Smooth muscle cell of the brain vasculature (primary cell): ENCODE measurements at places on chromosomes 12 and 14.

GRCh38 chr14:77923131-77923936, 123.4 kb downstream of the ADCK1 start:
- no peak for DNase-seq

DNA sequence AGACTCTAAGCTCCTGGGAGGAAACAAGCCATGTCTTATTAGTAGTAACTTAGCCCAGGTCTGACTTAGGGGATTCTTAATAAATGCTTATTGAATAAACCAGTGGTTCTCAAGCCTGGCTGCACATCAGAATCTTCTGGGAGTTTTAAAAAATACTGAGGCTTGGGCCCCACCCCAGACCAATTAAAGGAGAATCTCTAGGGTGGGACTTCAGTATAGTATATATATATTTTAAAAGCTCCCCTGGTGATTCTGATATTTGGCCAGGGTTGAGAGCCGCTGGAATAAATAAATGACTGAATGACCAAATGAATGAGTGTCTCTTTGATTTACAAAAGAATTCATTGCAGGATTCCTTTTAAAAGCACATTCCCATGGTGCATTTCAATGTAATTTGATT, 151.5 kb upstream of the GSC start:
- no peak for DNase-seq

GRCh38 chr14:50371546-50371945, 25.1 kb downstream of the CDKL1 start:
- no peak for DNase-seq

DNA sequence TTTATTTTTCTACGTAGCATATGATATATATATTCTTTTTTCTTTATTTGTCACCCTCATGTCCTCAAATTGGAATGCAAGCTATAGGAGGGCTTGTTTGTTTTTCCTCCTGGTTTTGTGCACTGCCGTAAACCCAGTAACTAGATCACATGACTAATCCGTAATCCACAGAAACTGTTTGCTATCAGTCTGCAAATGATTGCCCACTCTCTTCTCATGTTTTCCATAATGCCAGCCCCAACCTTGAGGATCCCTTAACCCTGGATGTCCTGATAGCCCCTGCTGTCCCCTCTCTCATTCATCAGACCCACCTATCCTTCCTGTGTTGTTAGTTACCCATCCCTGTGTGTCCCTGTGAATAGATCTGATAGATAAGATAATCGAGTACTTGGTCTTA, 94.0 kb downstream of the TSPAN9 start:
- DNase-seq: no peak

- no peak for DNase-seq
Measured at GRCh38 chr12:54033980-54034784, 1.3 kb downstream of the HOXC5 start.

DNA sequence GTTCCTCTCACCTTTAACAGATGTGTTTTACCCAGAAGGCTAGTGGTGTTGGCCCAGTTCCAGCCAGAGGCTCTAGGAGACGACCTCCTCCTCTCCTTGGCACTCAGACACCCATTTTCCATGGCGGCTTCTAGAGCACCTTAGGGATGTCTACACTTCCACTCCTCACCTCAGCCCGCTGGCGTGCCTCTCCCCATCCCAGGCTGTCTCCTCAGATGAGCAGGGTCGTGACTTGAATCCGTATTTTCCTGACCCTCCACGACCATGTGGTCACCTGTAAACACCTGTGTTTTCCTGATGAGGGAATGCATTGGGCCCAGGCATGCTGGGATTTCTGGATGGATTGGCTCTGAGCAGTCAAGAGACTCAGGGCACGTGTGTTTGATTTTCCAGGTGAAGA, 21.8 kb upstream of the RIN3 start:
- no peak for DNase-seq

- no peak for DNase-seq
Measured at GRCh38 chr14:67371247-67372148, 11.4 kb downstream of the EIF2S1 start.

DNA sequence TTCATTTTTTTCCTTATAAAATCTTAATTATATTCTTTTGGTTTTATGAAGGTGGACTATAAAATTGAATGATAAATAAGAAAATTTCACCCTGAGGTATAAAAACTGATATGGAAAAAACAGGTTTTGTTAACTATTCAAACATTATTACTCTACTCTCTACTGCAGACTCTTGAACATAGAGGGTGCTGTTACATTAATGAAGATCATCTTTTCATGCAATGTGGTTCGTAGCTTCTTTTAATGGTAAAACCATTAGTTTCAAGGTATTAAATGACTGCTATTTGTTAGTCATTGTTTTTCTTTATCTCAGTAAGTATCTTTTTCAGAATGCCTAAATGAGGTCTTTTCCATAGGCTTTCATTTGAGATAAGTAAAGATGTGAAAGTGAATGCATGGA, 510.4 kb downstream of the SLC16A7 start:
- DNase-seq: no peak

DNA sequence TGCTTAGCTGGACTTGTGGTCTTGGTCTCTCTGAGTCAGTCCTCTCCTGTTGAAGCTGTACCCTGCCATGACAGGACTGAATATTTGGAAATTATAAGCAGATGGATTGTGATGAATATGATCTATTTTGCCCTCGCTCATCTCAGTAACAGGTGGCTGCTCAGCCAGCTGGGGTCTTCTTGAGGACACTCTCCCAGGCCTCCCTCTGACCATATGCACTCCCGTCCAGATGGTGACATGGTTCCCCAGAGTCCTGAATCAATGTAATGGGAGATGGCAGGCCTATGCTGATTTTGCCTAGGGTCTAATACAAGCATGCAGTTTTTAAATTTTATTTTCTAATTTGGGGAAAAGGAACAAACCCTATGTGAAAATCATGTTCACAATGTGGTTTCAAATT, 63.1 kb upstream of the TRHDE start:
- DNase-seq: no peak

GRCh38 chr14:74516451-74517160, 23.0 kb downstream of the ISCA2 start:
- no peak for DNase-seq

- DNase-seq: no peak
Measured at GRCh38 chr14:71694591-71695530, 237.4 kb upstream of the RGS6 start.

GRCh38 chr12:115230606-115231005, 546.6 kb upstream of the TBX3 start:
- no peak for DNase-seq

- DNase-seq: no peak
Measured at GRCh38 chr12:62916632-62917425, 18.1 kb downstream of the PPM1H start.

GRCh38 chr14:49977126-49977841, 84.4 kb downstream of the ARF6 start:
- no peak for DNase-seq

- no peak for DNase-seq
Measured at GRCh38 chr12:124543590-124544310, 23.7 kb downstream of the NCOR2 start.

DNA sequence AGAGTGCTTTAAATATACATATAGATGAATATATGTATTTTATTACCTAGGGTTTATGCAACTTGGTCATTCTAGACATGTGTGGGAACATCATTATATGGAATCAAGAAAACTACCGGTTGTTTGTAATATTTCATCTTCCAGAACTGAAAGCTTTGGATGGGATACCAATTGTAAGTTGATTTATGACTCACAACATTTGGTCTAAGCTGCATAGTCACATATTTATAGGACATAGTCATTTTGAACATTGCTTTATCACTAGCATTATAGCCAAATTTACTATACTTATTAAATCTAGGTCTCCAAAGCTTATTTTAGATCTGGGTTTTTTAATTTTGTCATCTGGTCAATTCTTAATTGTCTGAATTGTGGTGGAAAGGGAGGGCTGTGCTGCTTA, 83.7 kb upstream of the PCNX4 start:
- DNase-seq: no peak

DNA sequence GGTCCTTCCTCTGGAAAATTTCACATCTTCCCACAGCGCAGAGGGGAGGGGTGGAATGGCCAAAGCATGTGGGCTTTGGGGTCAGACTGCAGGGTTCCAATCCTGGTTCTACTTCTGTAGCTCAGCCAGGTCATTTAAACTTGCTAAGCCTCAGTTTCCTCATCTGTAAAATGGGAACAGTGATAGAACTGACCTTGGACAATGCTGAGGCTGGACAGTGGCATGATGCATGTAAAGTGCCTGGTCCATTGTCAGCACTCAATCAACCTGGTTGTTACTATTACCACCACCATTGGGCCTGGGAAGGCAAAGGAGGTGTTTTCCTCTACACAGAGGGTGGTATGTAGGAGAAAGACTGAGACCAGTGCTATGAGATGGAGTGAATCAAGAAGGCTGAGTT, 162.8 kb downstream of the VRK1 start:
- no peak for DNase-seq

DNA sequence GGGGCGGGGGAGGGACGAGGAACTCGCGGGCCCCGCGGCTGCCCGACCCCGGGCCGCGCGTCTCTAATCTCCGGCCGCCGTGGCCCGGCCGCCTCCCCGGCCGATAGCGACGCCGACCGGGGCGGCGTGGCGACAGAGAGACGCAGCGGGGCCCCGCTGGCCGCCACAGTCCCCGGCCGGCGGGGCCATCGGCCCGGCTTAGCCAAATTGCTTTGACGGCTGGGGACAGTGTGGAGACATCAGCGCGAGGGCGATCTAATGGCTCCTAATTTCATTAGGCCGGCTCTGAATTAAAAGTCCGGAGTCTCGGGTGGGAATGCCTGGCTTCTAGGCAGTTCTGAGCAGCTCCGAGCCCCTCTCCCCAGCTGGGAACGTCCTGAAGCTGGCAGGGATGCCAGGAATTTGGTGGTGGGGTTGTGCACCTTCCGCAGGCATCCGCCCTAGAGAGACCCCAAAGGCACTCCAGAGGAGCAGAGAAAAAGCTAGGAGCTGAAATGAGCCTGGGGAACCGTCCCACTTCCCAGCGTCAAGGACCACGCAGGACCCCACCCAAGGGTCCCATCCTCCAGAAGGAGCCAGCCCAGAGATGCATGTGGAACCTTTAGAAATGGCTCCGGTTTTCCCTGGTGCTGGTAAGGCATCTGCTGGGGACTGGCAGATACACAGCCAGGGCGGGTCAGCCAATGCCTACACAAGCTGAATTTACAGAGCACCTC, 9.6 kb downstream of the TBX5 start:
- no peak for DNase-seq

GRCh38 chr12:45368841-45369489, 153.1 kb downstream of the ANO6 start:
- DNase-seq: peak; percentile 36

GRCh38 chr12:81440001-81440400, 319.1 kb downstream of the PPFIA2 start:
- no peak for DNase-seq

GRCh38 chr12:109946505-109946904, 46.4 kb downstream of the TCHP start:
- no peak for DNase-seq

DNA sequence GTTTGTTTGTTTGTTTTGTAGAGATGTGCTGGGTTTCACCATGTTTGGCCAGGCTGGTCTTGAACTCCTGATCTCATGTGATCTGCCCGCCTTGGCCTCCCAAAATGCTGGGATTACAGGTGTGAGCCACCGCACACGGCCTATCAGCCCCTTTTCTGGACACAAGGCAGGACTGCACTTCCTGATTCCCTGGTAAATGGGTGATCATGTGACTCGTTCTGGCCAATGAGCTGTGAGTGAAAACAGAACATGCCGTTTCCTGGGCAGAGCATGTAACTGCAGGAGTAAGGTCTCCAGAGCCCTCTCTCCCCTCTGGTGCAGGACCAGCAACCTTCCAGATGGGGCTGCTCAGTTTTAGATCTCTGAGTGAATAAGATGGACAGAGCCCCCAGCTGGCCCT, 92.7 kb downstream of the ITPK1 start:
- no peak for DNase-seq

GRCh38 chr12:92143258-92143657, 2.4 kb downstream of the BTG1 start:
- no peak for DNase-seq

GRCh38 chr14:64653900-64654245, 50.4 kb upstream of the PLEKHG3 start:
- no peak for DNase-seq

DNA sequence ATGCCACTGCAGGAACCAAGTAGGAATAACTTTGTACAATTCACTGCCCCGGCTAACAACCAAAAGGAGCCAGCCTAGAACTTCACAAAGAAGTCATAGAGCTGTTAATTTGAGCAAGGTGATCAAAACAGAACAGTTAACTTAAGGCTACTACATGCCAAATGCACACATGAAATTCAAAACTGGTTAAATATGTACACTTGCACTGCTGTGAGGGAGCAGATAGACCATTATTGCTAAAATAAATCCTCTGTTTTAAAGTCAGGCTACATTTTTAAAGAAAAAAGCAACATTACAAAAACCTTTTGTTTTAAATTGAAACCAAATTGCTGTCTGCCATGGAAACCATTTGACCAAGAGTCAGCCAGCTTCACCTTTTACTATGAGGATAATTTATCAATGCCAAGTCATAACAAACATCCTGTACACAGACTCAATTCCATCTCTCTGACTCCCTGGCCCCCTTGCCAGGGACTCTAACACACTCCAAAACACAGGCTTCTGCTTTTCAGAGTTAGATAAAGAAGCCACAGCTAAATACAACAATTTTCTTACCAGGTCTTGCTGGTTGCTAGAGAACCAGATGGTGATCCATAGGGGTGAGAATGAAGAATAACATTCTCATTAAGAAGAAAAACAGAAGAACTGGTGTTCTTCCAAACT, 84.0 kb downstream of the LRP6 start:
- DNase-seq: no peak

DNA sequence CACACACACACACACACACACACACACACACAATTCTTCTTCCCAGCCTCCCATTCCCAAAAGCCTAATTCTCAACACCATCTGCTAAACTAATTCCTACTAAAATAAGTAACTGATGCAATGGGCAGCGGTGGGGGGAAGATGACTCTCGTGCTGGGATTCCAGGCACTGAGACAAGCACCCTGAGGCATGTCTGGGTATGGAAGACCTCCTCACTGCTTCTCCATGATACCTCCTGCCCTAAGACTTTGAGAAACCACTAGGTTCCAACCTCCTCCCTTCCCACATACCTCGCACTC, 789 bp upstream of the VWF start:
- no peak for DNase-seq

DNA sequence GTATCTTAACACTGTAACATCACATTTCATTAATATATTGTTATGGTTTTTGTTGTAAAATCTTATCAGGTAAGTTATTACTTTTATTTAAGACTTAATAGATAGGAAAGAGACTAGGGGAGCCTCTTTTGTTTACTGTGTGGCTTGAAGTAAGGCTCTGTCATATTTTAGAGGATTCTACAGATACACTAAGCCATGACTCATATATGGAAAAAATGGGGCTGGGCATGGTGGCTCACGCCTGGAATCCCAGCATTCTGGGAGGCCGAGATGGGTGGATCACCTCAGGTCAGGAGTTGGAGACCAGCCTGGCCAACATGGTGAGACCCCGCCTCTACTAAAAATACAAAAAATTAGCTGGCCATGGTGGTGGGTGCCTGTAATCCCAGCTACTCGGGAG, 23.6 kb upstream of the NPFF start:
- no peak for DNase-seq

DNA sequence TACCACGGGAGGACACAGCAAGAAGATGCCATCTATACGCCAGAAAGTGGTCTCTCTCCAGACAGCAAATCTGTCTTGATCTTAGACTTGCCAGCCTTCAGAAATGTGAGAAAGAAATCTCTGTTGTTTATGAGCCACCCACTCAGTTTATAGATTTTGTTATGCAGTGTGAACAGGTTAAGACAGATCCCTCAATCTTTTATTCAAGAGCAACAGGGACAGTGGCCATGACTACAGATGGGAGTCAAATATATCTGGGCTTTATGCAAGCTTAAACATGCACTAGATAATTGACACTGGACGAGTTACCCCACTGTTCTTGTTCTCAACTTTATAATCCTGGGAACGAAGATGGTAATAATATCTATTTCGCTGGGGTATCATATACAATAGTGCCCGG, 288.7 kb downstream of the RPAP3 start:
- no peak for DNase-seq
